CD8-positive, alpha-beta memory T cell (primary cell): ENCODE measurements at places on chromosomes 3 and 15.

DNA sequence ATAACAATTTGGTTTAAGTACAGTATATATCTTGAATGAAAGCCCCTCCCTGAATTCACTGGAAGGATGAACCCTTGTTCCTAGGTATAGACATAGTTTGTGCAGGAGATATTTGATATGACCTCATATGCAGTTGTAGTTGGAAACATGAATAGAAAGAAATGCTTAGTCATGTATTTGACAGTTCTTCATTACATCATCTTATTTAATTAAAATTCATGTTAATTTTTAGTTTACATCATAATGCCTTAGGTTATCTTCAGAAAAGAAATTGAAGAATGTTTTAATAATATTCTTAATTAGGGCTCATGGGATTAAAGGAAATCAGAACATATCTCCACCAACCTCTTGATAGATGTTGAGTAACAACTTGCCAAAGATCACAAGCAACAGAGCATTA is 19.2 kb downstream of the SLC2A2 start:
- H3K36me3 ChIP-seq, result no peaks in the 10 kb centered on the region
- no peaks in the 10 kb centered on the region for H3K27me3 ChIP-seq
- no peak for DNase-seq
- H3K4me3 ChIP-seq, result no peak overlapping the region

GRCh38 chr3:11601446-11602238 is 42.1 kb downstream of the VGLL4 start:
- H3K4me3 ChIP-seq, result no peak overlapping the region
- peak overlapping the region; percentile 21 for H3K27ac ChIP-seq
- DNase-seq, result no peak
- no peaks in the 10 kb centered on the region for H3K27me3 ChIP-seq

GRCh38 chr3:171528102-171528501 is 67.9 kb upstream of the TNIK start:
- H3K36me3 ChIP-seq, result no peaks in the 10 kb centered on the region
- no peaks in the 10 kb centered on the region for H3K27me3 ChIP-seq
- DNase-seq, result no peak
- H3K4me1 ChIP-seq, result no peaks in the 10 kb centered on the region

DNA sequence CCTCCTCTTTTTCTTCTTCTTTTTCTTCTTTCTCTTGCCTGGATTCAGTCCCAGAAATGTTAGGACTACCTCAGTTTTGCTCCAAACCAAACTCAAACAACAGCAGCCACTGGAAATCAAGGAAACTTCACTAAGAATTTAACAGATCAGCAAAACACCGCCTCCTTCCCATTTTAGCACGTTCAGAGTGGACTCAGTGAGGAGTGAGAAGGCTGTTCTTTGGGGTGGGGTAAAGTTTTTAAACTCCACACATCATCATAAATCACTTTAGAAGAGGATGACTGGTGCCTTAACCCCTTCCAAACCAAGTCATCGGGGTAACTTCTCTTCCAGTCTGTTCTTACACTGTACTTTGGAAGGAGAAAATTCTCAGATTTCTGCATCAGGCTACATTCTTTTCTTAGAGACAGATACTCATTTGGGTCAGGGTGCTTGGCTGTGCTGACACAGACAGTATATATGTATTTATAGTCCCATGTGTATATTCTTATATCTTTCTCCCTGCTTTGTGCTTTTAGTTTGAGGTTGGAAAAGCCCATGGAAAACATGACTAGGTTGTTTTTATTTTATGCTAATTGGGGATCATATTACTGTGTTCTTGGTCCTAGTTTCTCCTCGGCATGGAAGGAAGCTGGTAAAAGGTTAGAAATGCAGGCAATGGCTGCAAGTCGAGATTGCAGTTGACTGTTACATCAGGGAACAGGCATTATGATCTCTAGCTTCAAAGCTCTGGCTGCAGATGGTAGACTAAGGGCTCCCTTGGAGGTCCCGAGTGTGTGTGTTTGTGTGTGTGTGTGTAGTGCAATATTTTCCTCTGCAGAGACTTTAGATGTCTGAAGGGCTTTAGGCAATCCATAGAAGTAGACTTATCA is at the start of gene CCDC80:
CCDC80 (minus strand) TSS at position 214 of the 872 bp plus-strand sequence. CDS start 1,238 bp downstream, outside the sequence.
- H3K4me1 ChIP-seq, result peaks cover 10% of the 10 kb centered on the region
- no peaks in the 10 kb centered on the region for H3K36me3 ChIP-seq
- H3K27me3 ChIP-seq, result no peaks in the 10 kb centered on the region
- no peak within 1 kb of the TSS for H3K4me3 ChIP-seq

DNA sequence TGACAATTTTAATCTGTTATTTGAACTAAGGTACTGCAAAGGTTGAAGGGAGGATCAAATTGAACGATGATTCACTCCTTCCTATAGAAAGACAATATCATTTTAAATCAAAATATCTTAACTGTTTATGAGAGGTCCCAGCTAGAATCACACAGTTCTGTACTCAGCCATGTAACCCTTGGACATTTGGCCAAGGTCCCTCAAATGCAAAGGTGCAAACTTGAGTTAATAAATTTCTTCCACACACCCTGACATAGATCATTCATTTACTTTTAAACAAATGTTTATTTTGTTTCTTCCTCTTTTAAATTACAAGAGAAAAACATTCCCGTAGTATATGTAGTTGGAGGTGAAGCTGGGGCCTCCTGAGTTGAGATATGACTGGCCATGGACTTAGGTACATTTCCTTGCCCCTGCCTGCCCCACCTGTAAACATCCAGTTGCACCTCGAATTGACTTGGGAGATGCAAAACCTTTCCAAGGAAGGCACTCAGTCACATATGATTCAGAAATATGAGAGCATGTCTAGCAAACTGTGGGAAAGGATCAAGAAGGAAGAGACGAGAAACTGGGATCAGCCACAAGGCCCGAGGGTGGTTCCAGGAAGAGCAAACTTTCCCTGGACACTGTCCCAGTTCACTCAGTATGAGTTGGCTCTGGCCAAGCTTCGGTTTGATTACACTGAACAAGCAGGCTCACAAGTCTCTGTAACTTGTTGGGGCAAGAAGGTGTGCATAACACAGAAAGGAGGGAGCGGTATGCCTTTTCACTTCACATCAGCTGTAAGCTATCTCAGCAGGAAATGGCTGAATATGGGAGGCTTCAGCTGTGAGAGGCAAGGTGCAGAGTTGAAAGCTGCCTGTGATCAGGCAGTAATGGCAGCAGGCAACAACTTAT is 6.7 kb downstream of the TNFSF10 start:
- DNase-seq, result no peak
- H3K4me3 ChIP-seq, result peak overlapping the region; percentile 21
- H3K4me1 ChIP-seq, result peaks cover 86% of the 10 kb centered on the region
- H3K27me3 ChIP-seq, result no peaks in the 10 kb centered on the region
- H3K27ac ChIP-seq, result no peak overlapping the region

GRCh38 chr3:56003129-56003528 is 465.1 kb downstream of the ERC2 start:
- H3K27me3 ChIP-seq, result no peaks in the 10 kb centered on the region
- DNase-seq, result no peak
- no peaks in the 10 kb centered on the region for H3K36me3 ChIP-seq
- H3K27ac ChIP-seq, result no peak overlapping the region

DNA sequence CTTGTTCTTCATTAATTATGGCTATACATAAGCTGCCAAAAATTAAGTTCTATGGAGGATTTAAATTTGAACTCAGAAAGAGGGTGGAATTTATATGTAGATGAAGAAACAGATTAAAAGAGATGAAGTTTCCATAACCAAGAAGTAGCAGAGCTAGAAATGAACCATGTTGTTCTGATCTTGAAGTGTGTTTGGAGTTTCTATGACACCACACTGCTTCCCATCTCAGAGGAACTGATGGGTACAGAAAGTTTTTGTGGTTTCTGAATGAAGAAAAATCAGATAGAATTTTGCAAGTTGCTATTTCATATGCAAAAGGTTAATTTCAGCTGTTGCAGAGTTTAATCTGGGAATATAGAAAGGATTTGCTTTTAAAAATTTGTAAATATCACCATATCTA is 710.3 kb downstream of the PDCD6IP start:
- no peak for DNase-seq
- no peak overlapping the region for H3K4me3 ChIP-seq
- H3K27ac ChIP-seq, result no peak overlapping the region

DNA sequence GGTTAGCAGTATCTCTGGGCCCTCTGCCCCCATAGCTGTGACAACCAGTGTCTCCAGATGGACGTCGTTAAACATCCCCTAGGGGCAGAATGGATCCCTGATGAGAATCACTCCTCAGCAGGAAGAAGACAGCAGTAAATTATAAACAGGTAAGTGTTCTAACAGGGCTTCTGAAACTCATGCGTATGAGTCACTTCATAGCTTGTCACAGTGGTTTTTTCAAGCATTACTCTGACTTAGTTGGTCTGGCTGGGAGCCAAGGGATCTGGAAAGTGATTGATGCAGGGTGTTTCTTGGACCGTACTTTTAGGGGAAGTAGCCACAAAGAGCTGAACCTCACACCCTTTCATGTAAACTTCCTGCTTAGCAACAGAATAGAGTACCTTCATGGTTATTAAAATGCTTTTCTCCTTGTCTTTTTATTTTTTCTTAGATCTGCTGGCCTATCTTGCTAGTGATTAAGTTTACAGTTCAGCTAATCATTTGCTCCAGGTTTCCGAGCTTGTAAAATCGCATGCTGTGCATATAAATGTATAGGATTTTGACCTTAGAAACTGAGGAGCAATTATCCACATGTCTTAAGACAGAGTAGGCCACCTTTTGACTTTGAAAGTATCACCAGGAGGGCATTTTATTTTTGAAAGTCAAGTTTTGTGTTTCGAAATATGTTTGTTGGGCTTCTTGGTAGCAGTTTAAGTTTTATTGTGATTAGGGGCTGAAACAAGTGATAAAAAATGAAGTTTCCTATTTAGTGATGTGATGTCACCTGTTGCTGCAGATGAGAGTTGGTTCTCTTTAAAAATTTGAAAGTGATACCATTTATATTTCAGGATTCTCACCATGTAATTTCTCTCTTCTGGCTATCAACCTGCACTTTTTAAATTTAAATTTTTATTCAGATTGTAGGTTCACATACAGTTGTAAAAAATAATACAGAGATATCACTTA is 333.9 kb downstream of the PTPRG start:
- no peak for DNase-seq
- H3K4me1 ChIP-seq, result no peaks in the 10 kb centered on the region
- H3K36me3 ChIP-seq, result no peaks in the 10 kb centered on the region
- no peaks in the 10 kb centered on the region for H3K27me3 ChIP-seq

GRCh38 chr3:66997560-66998112 is 471 bp upstream of the KBTBD8 start:
- H3K36me3 ChIP-seq, result no peaks in the 10 kb centered on the region
- H3K4me1 ChIP-seq, result peaks cover 12% of the 10 kb centered on the region
- H3K4me3 ChIP-seq, result peak overlapping the region; percentile 42
- no peaks in the 10 kb centered on the region for H3K27me3 ChIP-seq
- no peak overlapping the region for H3K27ac ChIP-seq
- peak; percentile 40 for DNase-seq
